ENCODE measurements at places on chromosomes 11 and 22. TPM values are rescaled to one million over a fixed set of nuclear protein-coding genes. Genes with fewer than 3 reads are reported as not detected.

NRIP3 gene
- total RNA-seq = 13.5 TPM

CD6 gene
- not detected for total RNA-seq

MS4A3 gene
- total RNA-seq = not detected

MS4A6E gene
- total RNA-seq = not detected

HPX gene
- not detected for total RNA-seq

CCDC73 gene
- total RNA-seq = not detected

All from NCI-H460 (cell line).